ENCODE measurements at places on chromosomes 2 and 18. TPM values are rescaled to one million over a fixed set of nuclear protein-coding genes. Genes with fewer than 3 reads are reported as not detected.

The ITM2C gene
- total RNA-seq, result 52.0 TPM

The TDRD15 gene
- not detected for total RNA-seq

The DSC2 gene
- not detected for total RNA-seq

The RETREG2 gene
- total RNA-seq, result 120 TPM

The TBC1D8 gene
- 4.9 TPM for total RNA-seq
